ENCODE measurements at places on chromosomes 2 and 18.

DNA sequence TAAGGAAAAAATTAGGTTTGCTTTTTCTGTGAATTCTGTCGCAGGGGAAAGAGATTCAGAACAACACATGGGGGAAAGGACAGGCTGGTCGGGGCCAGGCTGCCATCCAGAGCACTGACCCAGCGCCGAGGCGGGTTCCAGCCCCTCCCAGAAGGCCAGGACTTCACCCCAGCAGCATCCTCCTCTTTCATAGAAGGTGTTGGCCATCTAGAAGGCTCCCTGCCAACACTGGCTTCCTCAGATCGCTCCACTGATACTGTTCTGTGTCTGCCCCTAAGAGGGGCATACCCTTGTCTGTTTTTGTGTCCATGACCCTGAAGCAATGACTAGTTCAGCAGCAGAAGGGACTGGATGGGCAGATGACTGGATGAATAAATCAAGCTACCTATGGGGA is 144.5 kb downstream of the HDAC4 start:
- DNase-seq: no peak

GRCh38 chr18:60413944-60414547 is 41.5 kb upstream of the MC4R start:
- DNase-seq: no peak

DNA sequence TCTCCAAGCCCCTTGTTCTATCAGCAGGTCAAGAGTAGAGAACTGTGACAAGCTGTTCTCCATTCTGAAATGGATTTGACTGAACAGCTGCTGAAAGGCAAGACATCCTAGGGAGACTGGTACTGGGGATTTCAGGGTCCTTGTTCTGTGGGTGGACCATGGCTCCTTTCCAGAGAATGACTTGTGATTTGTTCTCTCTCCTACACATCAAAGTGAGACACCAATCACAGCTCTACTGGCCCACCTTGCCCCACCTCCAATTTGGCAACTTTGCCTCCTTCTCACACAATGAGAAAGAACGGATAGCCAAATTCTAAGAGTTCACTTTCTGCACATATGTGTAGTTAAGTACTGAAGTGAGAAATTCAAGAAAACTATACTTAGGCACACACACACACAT is 67.4 kb downstream of the BCL11A start:
- no peak for DNase-seq

GRCh38 chr2:23393722-23394121 is 8.7 kb downstream of the KLHL29 start:
- DNase-seq: no peak

GRCh38 chr18:22883179-22883578 is 49.9 kb upstream of the RBBP8 start:
- no peak for DNase-seq

DNA sequence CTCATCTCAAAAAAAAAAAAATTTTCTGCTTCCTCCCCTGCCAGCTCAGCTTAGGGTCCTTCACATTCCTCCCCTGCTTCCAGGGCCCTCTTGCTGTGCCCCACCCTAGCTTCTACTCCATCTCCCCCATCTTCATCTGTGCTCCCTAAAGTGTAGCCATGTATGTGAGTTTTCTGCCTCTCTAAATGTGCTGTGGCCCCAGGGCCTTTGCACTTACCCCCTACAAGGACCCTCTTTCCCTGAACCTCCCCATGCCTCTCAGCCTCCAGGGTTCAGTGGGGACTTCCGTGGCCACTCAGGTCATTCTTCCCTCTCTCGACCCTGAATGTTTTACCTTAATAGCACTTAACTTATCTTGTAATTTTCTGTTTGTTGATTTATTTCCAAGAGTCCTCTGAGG is 6.2 kb upstream of the ARHGEF4 start:
- no peak for DNase-seq

DNA sequence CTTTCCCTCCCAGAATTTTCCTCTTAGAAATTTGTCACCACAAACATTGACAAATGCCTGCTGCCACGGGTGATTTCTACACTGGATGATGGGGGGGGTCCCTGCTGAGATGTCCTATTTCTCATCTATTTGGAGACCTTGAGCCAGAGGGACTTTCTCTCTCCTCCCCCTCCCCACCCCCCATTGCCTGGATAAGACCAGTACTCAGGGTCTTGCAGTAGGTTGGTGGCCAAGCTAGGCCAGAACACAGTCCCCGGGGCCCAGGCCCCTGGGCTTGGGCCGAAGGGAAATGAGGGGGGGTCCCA is 560 bp upstream of the DUSP2 start:
- DNase-seq: no peak
